ENCODE measurements at places on chromosomes 2 and 18. TPM values are rescaled to one million over a fixed set of nuclear protein-coding genes. Genes with fewer than 3 reads are reported as not detected.

- H3K4me3 ChIP-seq, result no peak overlapping the region
- peaks cover 29% of the 10 kb centered on the region for H3K4me1 ChIP-seq
- H3K27me3 ChIP-seq, result no peaks in the 10 kb centered on the region
- no peaks in the 10 kb centered on the region for H3K36me3 ChIP-seq
Observed at GRCh38 chr2:46776687-46777327, 138.8 kb downstream of the MCFD2 start.

- no peak overlapping the region for H3K4me3 ChIP-seq
- no peak overlapping the region for H3K27ac ChIP-seq
- DNase-seq, result no peak
- no peaks in the 10 kb centered on the region for H3K27me3 ChIP-seq
Observed at GRCh38 chr2:26202981-26203490, 30.1 kb downstream of the GAREM2 start.

DNA sequence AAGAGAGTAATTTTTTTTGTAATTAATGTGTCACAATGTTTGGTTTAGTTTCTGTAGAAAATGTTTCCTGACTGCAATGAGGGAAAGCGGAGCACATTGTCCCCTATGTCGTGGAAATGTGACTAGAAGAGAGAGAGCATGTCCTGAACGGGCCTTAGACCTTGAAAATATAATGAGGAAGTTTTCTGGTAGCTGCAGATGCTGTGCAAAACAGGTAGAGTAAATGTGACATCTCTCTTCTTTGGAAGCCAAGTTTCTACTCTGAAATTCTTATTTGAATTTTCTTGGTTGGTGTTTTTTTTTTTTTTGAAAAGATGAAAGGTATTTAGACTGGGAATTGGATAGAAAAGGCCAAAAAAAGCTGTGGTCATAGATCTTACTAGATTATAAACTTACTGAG is 20.0 kb downstream of the RNF138 start:
- no peak overlapping the region for H3K27ac ChIP-seq
- H3K4me1 ChIP-seq, result peaks cover 10% of the 10 kb centered on the region
- DNase-seq, result no peak

DNA sequence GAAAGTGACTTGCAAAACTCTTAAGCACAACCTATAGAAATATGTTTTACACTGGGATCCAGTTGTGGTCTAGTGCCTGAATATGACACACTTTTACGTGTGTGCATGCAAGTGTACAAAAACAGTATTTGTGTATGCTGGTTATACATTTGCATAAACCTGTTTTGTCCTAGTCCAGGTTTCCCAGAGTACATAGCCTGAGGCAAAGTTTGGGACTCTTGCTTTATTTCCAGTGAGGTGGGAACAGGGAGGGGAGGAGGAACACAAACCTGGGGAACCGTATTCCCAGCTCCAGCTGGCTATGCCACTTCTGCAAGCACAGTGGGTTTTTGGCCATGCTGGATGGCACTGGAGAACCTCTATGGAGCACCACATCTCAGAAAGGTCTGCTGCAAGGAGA is 481.1 kb upstream of the HS6ST1 start:
- no peak overlapping the region for H3K27ac ChIP-seq
- H3K36me3 ChIP-seq, result no peaks in the 10 kb centered on the region
- DNase-seq, result no peak
- no peaks in the 10 kb centered on the region for H3K4me1 ChIP-seq

DNA sequence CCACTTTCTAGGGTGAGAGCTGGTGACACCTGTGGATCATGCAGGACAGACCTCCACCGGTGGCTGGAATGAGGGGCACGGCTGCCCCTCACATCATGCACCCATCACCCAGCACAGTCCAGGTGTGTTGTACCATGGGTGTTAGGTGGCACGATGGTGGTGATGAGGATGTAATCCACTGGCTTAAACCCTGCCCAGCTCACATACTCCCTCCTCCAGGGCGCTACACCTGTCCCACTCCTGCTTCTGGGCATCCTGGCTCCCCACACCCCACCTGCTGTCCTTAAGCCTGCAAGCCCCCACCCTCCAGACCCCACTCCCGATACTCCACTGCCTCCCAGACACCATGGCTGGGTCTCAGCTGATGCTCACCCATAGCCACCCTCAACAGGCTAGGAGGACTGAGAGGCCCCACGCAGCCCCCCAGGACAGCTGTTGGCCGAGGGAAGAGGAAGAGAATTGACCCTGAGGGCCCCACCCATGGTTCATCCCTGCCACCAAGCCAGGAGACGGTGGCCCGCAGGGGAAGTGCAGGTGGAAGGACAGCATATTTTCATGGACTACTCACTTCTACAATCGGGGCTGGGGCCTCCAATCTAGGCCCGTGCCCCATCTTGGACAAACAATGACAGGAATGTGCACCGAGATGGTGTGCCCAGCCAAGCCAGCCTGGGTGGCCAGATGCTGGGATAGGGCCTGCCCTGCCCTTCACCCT is 34.3 kb downstream of the MAL start:
- peaks cover 22% of the 10 kb centered on the region for H3K4me1 ChIP-seq
- DNase-seq, result no peak
- H3K27ac ChIP-seq, result no peak overlapping the region
- H3K27me3 ChIP-seq, result peaks cover 14% of the 10 kb centered on the region

DNA sequence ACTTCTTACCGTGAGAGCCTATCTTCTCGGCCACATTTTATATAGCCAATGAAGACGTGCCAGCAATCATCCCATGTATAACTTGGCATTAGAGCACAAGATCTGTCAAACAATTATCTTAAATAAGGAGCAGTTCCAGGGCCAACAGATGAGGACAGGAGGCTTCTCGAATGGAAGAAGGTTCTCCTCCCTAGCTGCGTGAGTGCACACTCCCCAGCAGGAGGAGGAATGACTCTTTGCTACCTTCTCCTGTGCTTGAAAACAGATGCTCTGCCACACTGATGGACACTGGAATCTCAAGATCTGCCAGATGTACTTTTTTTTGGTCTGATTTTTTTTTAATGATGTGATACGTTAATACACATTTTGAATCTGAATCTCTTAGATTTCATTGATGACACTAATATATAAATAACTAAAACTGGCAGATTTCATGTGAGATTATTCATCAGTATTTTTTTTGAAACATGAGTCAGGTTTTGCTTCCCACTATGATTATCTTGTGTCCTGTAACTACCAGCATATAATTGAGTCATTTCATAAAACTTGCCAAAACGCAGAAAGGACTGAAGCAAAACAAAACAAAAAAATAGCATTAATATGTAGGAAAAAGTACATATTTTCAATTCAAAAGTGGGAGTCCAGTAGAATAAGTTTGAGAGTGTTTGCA is 626 bp upstream of the VIT start:
- no peaks in the 10 kb centered on the region for H3K27me3 ChIP-seq
- no peak overlapping the region for H3K4me3 ChIP-seq
- H3K27ac ChIP-seq, result no peak overlapping the region
- H3K36me3 ChIP-seq, result no peaks in the 10 kb centered on the region

DNA sequence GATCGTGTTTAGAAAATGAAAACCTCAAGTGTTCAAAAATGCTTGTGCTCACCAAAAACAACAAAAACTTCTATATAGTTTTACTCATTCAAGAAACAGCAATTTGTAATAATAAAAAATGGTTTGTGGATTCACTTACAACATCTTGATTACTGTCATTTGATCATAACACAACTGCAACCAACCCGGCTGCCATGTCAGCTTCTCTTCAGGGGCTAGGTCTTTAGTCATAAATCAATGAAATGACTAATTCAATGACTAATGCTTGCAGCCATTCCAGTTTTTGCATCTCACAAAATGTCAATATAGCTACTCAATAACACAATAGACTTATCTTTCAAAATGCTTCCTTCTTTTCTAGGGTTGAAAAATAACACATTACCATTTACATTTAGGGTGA is 128.0 kb downstream of the OLA1 start:
- no peaks in the 10 kb centered on the region for H3K36me3 ChIP-seq
- no peak for DNase-seq
- no peak overlapping the region for H3K4me3 ChIP-seq
- no peaks in the 10 kb centered on the region for H3K27me3 ChIP-seq
- no peak overlapping the region for H3K27ac ChIP-seq

STK39 gene
- total RNA-seq, result 19.4 TPM

SLC4A3 gene
- total RNA-seq, result 2.0 TPM
